ENCODE measurements at places on chromosomes 3 and 15.

GRCh38 chr15:81117136-81117535 is 16.9 kb upstream of the CFAP161 start:
- no peak for DNase-seq

DNA sequence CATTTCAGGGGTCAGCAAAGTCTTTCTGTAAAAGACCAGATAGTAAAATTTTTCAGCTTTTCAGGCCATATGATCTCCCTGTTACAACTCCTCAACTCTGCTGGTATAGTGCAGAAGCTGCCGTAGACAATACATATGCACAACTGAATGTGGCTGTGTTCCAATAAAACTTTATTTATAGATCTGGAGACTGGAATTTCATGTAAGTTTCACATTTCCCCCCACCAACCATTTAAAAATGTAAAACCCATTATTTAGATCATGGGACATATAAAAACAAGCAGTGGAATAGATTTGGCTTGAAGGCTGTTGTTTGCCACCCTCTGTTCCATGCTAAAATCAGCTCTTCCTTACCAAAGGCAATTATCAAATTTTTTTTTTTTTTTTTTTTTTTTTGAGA is 28.8 kb upstream of the MEX3B start:
- DNase-seq = no peak

DNA sequence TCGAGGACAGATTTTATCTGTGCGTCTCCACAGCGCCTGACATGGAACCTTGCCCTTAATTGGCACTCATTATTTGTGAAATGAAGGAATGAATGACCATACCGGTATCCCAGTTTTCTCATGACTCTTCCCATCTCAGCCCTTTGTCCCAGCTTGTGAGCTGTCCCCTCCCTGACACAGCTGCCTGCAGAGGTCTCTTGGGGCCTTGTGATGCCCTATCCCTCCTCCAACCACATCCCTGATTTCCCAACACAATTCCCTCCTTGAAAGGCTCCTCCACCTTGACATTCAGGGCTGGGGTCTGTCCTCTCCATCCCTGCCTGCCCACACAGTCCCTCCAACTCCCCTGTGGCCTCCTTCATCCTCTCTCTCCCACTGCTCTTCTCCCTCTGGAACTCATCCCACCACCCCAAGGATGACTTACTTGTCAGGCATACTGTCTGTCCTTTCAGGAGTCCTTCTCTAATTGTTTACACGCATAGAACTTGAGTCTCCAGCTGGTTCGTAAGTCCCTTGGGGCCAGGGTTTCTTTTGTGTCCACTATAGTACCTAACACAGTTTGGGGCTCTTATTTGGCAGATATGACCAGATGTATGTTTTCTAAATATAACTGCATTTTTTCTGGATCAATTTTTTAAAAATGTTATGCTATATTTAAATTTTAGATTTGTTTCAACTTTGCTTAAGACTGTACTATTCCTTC is 35.6 kb upstream of the FILIP1L start:
- DNase-seq = no peak

DNA sequence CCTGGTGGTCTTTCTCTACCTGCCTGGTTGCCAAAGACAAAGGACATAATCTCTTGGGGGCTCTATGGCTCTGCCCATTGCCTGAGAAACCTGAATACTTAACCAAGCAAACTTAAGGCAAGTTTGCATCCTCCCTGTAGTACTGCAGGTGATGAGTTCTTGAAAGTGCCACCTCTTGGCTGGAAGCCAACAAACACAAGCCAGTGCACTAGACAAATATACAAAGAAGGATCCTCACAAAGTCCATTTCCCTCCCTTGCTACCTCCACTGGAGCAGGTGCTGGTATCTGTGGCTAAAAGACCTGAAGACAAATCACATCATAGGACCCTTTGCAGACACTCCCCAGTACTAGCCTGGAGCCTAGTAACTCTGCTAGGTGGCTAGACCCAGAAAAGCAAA is 772.3 kb downstream of the SI start:
- no peak for DNase-seq

DNA sequence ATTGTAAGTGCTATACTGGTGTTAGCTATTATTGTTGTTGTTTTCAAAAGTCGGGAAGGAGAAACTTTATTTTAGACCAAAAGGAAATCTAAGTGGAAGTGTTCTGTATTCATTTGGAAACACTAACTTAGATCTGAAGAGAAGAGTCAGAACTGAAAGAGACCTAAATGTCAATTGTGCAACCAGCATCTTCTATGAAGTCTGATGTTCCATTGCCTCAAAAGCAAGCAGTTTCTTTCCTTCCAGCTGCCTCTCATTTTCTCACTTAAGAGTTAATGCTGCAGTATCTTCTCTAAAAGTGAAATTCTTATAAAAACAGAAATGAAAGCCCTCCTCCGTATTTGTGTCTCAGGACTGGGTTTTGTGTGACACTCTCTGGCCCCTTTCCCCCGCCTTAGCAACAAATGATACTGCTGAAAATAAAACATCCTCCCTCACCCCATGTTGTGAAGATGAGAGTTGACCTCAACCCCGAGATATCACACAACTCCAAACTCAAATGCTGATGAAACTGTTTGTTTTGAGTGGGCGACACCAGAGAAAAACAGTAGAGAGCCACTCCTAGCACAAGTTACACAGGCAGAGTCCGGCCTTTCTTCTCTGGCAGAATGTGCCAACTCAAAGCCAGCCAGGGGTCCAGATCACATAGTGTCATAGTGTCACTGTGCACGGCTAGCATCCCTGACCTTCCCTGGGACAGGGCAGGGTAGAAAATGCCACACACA is 48.9 kb downstream of the GLDN start:
- DNase-seq = no peak

DNA sequence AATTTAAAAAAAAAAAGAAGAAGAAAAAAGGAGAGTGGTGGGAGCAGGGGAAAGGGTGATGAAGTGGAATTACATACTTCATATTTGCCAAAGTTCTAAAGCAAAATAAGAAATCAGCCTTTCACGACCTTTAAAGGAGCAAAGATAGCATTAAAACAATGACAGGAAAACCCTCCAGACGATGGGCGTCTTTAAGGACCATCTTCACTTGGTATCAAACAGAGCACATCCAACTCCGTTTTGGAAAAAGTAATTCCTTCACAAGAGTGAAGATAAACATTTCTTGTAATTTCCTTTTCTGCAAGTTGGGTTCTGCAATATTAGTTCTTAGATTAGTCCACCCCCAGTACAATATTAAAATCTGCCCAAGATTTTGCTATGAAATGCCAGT is 32.8 kb downstream of the FRMD4B start:
- no peak for DNase-seq

DNA sequence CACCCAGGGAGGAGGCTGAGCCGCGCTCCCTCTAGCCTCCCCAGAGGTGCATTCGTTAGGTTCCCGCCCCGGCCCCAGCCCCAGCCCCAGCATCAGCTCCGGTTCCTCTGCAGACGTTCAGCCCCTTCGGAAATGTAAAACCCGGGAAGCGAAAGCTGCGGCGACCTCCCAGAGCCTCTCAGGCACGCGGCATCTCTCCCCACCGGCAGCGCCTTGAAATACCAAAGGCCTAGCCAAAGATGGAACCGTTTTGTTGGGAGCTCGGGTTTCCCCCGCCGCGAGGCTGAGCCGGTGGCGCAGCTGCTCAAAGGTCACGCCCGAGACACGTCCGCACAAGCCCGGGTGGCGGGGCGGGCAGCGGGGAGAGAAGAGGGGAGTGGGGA is 77.8 kb upstream of the HES1 start:
- peak; percentile 41 for DNase-seq

DNA sequence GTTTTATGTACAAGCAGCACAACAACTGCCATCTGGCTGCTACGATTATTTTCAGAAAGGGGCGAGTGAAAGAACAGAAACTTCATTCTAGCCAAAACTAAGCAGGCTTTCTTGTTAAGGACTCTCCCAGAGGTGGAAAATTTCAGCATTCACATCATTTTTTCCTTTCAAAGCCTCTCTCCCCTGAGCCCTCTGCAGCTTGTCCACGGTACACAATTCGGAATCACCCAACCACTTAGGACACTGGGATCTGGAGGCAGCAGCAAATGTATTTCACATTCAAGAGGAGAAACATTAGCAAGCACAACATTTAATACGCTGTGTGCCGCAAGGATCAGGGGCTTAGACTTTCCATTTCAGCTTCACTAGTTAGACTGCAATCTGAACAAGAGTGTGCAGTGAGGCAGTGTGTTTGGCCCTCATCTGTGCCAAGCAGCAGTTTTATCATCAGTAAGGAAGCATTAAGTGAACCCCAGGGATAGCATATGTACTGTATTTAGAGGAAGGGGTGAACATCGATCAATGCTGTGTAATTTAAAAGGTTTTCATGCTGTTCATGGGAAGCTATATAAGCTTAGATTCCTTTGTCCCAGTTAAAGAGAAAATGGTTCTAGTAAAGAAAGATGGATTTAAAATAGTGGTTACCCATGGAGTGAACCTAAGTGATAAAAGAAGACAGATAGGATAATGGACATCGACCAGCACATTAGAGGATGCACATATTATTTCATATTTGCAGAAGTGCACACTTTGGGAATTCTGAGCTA is 504.9 kb downstream of the TBL1XR1 start:
- no peak for DNase-seq

- DNase-seq = no peak
Measured at GRCh38 chr3:148455098-148455497, 242.6 kb upstream of the AGTR1 start.

GRCh38 chr3:7536921-7537320 is 676.0 kb downstream of the GRM7 start:
- DNase-seq = no peak

- no peak for DNase-seq
Measured at GRCh38 chr3:158950178-158950901, 148.5 kb downstream of the MFSD1 start.

GRCh38 chr3:44468572-44469520 is 8.6 kb downstream of the ZNF445 start:
- no peak for DNase-seq

- DNase-seq = no peak
Measured at GRCh38 chr3:153111016-153111415, 51.0 kb upstream of the RAP2B start.

- DNase-seq = no peak
Measured at GRCh38 chr15:81547521-81548132, 173.6 kb upstream of the TMC3 start.

GRCh38 chr15:44711743-44712345 is 527 bp downstream of the B2M start:
- DNase-seq = no peak

- DNase-seq = no peak
Measured at GRCh38 chr3:124156866-124157712, 165.2 kb upstream of the ROPN1 start.

DNA sequence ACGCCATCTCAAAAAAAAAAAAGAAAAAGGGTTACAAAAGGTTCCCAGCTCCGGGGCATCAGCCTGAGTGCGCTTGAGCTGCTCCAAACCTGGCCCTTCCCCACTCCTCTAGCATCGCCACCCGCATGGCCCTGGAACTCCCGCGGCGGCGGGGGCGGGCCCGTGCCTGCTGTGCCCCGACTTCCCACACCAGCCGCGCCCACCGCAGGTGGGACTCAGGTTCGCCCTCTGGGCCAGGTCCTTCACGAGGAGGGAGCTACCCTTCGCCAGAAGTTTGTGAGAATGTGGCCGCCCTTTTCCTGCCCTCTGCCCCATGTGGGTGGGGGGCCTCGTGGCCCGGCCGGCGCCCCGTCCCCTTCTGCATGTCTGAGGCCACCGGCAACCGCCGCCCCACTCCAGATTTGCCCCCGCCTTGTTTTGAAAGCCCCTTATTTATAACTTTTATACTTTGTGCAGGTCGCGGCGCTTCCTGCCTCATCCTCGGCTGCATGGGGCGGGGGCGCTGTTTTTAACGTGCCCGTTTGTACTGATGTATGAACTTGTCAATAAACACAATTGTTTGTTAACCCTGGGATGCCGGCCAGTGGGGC is 507 bp upstream of the JMJD7 start:
- no peak for DNase-seq

- DNase-seq = no peak
Measured at GRCh38 chr3:165852711-165853110, 15.5 kb upstream of the BCHE start.

GRCh38 chr3:47885168-47885567 is 82.2 kb downstream of the DHX30 start:
- DNase-seq = no peak

- no peak for DNase-seq
Measured at GRCh38 chr3:184384856-184385422, 5.1 kb downstream of the CHRD start.

GRCh38 chr3:53195602-53196574 is 34.9 kb downstream of the PRKCD start:
- DNase-seq = no peak

Data from NCI-H1694 (cell line).